ENCODE measurements at places on chromosomes 3 and 15.
A peak's percentile ranks its signal among the peaks of the same experiment; 100 is the strongest.

DNA sequence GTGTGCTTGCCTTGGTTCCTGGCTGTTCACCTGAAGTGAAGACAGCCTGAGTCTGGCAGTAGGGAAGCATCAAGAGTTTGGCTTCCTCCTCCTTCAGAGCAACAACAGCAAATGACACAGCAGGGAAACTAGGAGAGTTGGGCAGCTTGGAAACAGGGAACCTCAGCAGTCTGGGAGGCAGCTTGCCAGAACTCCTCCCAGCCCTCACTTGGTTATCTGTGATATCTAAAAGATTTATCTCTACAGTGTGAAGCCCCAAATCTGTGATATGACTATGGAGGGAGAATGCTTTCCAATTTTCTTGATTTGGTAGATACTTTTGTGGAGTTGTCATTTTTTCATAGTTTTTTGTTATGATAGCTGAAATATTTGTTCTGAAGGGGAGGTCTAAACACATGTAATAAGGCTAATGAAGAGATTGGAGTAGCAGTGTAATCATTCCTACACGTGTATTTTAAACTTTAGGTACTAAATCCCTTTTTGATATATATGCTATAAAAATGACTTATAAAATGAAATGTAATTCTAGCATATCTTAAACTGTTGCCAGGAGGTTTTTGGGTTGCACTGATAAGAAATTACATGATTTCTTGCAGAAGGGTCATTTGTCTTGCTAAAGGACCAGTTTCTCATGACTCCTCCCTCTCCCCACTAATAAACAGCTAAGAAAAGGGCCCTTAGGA lies 20.8 kb downstream of the UBE2E1 start:
- DNase-seq = peak; percentile 56

GRCh38 chr3:45204136-45204535 lies 22.0 kb downstream of the TMEM158 start:
- DNase-seq = no peak

GRCh38 chr3:112734736-112735350 lies 93.9 kb upstream of the CCDC80 start:
- DNase-seq = peak; percentile 91

DNA sequence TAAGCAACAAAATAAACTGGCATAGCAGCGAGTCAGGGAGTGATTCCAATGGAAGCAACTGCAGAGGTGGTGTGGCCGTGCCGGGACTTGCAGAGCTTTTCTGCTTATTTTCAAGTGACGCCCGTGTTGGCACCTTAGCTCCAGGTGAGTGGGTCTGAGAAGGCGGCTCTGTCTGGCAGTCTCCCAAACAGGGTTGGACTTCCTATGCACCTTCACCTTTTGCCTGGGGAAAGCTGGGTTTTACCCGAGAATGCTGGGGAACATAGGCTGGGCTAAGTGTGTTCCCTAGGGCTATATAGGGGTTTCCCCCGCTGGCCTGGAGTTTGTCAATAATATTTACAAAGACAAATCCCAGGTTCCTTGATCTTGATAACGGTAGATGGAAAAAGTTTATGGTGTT lies 179.9 kb upstream of the TBL1XR1 start:
- no peak for DNase-seq
